IMR-90 (cell line): ENCODE measurements at places on chromosomes 5 and 9. TPM values are rescaled to one million over a fixed set of nuclear protein-coding genes. Genes with fewer than 3 reads are reported as not detected.

Gene FSD1L
- total RNA-seq: 2.9 and 5.0 TPM in 2 replicates

Gene SPATA31C1
- total RNA-seq: not detected in 2 replicates

Gene PCDHGB4
- 16.4 and 17.6 TPM in 2 replicates for total RNA-seq

Gene IRX2
- total RNA-seq: 0.36 and 0.56 TPM in 2 replicates

Gene CD72
- 0.36 TPM in 1 of 2 replicates, not detected in the other for total RNA-seq

Gene PLPP7
- total RNA-seq: 0.54 and 0.56 TPM in 2 replicates

Gene PLPP1
- total RNA-seq: 21.3 and 24.7 TPM in 2 replicates

Gene IFNB1
- not detected in 2 replicates for total RNA-seq

Gene LRRC14B
- not detected in 2 replicates for total RNA-seq

Gene CORO2A
- 1.9 and 2.2 TPM in 2 replicates for total RNA-seq

Gene DAB2
- 50.0 and 97.2 TPM in 2 replicates for total RNA-seq
